ENCODE measurements at places on chromosomes 2 and 18.

GRCh38 chr18:23805898-23806297 is 116.6 kb downstream of the LAMA3 start:
- no peak for DNase-seq

DNA sequence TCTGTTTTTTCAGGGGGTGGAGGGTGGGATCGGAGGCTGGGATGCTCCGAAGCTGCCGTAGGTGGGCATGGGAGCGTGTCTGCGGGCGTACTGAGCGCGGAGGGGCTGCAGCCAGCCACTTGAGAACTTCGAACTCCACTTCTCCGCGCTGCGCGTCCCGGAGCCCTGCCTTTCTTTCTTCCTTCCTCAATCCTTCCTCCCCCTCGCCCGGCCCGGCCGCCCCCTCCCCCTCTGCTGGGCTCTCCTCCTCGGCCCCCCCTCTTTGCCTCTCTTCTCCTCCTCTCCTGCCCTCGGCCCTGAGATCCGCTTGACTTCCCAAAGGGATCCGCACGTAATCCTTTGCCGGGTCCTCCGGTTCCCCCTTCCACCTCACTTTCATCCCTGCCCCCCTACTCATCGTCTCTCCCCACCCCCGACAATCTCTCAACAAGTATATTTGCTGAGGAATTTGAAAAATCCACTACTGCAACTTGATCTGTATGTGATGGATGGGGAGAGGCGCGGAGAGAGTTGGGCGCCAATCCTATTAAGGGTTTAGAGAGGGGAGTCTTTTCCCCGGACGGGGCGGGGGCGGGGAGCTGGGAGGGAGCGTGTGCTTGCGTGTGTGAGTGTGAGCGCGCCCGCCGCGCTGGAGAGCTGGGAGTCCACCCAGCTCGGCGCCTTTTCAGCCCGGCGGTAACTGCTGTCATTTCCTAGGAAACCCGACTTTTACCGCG is 1.1 kb downstream of the GLI2 start:
- no peak for DNase-seq

DNA sequence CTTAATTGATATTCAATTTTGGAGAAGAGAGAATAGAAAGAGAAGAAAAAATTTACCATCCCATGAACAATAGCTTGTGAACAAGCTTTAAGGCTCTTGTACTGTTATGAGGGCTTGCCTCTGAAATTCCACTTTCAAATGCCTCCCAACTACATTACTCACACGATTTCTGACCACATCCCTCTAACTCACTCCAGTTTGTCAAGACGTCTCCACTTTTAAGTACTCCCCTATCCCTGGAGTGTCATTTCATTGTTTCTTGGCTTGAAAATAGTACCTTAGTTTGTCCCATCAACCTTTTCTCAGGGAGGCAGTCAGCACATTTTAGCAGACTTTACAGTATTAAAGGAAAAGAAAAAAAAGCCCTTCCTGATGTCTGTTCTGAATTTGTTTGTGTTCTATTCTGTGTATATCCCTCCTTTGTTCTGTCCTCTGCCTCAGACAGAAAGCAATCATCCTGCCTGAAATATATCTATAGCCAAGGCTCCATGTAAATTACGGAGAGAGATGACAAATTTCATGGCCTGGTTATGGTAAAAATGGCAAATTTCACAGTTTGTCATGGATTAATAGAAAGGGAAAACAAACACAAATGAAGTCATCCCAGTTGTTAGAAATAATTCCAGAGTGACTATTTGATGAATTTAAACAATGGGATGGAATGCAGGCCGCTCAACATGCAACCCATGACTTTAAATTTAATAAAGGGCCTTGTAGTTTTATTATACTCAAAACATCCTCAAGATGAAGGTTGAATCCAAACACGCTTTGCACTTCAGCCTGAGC is 228.8 kb downstream of the ETAA1 start:
- no peak for DNase-seq

DNA sequence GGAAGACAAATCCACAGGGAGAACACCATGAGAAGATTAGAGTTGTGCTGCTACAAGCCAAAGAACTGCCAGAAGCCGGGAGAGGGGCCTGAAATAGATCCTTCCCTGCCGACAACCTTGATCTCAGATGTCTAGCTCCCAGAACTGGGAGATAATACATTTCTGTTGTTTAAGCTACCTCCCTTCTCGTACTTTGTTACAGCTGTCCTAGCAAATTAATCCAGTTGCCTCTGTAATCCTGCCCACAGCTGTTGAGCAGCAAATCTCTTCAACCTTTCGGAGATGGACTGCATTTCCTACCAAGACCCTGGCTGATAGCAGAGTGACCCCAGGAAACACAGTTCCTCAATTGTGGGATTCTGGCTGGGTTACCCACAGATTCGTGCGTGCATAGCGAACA is 2.6 kb upstream of the TBC1D8 start:
- DNase-seq: no peak

DNA sequence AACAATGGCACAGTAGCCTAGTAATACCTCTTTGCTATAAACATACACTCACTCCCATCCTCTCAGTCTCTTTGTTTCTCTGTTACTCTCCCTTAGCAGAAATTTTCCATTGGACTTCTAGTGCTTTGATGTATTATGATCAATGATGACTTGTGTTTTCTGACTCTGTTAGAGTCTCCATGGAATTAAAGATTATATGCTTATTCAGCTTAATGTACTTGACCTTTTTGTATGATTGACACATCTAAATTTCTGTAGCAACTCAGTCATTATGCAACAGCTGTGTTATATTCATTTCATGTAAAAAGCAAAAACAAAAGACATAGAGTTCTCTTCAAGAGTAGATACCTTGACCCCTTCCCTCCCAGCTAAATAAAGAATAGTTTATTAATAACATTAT is 173.8 kb downstream of the SLC4A10 start:
- DNase-seq: no peak

Data from right renal cortex interstitium (tissue), 3 donors.